ENCODE measurements at places on chromosomes 1 and 21. TPM values are rescaled to one million over a fixed set of nuclear protein-coding genes. Genes with fewer than 3 reads are reported as not detected.

The ITGB2 gene
- 0.26 TPM for total RNA-seq

The OR14K1 gene
- total RNA-seq = not detected

The FGR gene
- total RNA-seq = 1.1 TPM

The FAM72C gene
- total RNA-seq = not detected

The PPM1J gene
- 4.0 TPM for total RNA-seq

The CELA3A gene
- total RNA-seq = not detected

The TMEM51 gene
- total RNA-seq = 6.4 TPM

The RGSL1 gene
- total RNA-seq = not detected

The SRGAP2B gene
- 40.8 TPM for total RNA-seq

The FALEC gene
- total RNA-seq = not detected

The ETV3L gene
- not detected for total RNA-seq

The TLR5 gene
- 0.79 TPM for total RNA-seq

The PIP5K1A gene
- total RNA-seq = 44.0 TPM
